ENCODE measurements at places on chromosomes 6 and 20. TPM values are rescaled to one million over a fixed set of nuclear protein-coding genes. Genes with fewer than 3 reads are reported as not detected.
A peak's percentile ranks its signal among the peaks of the same experiment; 100 is the strongest.

RSPH9 gene
- total RNA-seq: not detected

- H3K4me1 ChIP-seq: no peaks in the 10 kb centered on the region
- H3K27ac ChIP-seq: no peak overlapping the region
- DNase-seq: no peak
- H3K4me3 ChIP-seq: no peak overlapping the region
Measured at GRCh38 chr6:132471787-132472186, 41.1 kb downstream of the STX7 start.

DNA sequence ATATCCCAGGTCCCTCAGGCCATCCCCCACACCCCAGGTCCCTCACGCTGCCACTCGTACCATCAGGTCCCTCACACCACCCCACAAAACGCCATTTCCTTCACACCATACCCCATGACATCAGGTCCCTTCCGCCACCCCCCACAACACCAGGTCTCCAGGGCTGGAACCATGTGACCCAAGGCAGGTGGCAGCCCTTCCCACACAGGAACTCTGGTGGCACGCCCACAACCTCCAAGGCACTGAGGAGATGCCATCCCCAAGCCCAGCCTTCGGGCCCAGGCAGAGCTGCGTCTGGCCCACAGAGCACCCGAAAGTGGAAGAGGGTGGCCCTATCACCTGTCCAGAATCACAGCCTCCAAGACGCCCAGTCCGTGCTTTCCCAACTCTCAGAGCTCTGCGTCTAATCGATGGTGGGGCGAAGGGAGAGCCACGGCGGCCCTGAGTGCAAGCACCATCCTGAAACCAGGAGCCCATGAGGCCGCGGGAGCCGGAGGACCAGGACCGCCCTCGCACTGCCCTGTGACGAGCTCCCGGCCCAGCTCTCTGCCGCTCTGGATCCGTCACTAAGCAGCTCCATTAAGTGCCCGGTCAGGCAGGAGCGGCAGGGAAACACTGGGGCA, 12.7 kb downstream of the TAF4 start:
- no peaks in the 10 kb centered on the region for H3K36me3 ChIP-seq
- peaks cover 17% of the 10 kb centered on the region for H3K4me1 ChIP-seq
- no peak overlapping the region for H3K27ac ChIP-seq

DNA sequence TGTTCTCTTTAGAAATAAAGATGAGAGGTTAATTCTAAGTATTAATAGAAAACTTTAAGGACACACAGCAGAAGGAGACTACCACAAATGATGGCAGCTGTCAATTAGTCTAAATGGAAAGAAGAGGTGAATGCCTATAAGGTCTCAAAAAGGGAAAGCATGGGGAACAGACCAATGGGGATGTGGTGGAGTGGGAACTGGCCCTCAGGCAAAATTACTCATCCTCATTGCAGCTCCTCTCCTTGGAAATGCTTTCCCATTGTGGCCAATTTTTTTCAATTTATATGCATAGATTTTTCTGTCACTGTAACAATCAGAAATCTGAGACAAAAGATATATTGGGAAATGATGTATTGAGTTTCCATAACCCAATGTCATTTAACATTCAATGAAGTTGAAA, 222.9 kb upstream of the DEFB112 start:
- H3K4me3 ChIP-seq: no peak overlapping the region
- H3K36me3 ChIP-seq: no peaks in the 10 kb centered on the region
- H3K4me1 ChIP-seq: no peaks in the 10 kb centered on the region
- no peak for DNase-seq

GRCh38 chr6:44094403-44095242, 32.6 kb downstream of the MRPL14 start:
- H3K27ac ChIP-seq: no peak overlapping the region
- no peak overlapping the region for H3K4me3 ChIP-seq
- DNase-seq: no peak
- H3K4me1 ChIP-seq: peaks cover 4% of the 10 kb centered on the region
- no peaks in the 10 kb centered on the region for H3K27me3 ChIP-seq

GRCh38 chr6:82245376-82245775, 2.2 kb downstream of the IBTK start:
- no peaks in the 10 kb centered on the region for H3K27me3 ChIP-seq
- H3K27ac ChIP-seq: peak overlapping the region; percentile 96
- peaks cover 3% of the 10 kb centered on the region for H3K36me3 ChIP-seq
- peaks cover 39% of the 10 kb centered on the region for H3K4me1 ChIP-seq
- DNase-seq: no peak

DNA sequence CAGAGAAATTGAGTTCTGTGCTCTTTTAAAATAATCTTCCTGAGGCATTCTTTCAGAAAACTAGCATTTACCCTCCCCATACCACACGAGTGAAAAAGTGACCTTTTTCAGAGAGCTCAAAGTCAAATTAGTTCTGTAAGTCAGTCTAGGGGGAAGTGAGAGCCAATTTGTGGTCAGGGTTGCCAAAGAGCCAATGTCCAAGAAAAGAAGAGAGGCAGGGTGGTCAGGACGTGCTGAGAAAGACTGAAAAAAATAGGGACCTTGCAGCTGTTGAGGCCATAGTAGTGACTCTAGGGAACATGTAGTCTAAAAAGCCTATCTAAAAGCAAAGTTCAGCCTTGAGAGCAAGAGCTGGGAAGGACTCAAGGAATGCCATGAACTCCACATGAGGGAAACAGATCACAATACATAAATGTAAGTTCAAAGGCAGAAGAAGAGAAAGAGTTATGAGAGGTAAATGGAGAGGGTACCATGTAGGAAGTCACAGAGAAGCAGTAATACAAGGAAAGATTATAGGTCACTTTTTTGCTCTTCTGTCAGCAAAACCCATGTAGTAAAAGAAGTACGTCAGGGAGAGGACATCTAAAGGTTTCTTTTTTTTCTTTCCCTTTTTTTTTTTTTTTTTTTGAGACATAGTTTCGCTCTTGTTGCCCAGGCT, 565.1 kb upstream of the FLRT3 start:
- no peaks in the 10 kb centered on the region for H3K27me3 ChIP-seq
- no peak overlapping the region for H3K4me3 ChIP-seq
- H3K4me1 ChIP-seq: no peaks in the 10 kb centered on the region

EEF1E1 gene
- 13.2 TPM for total RNA-seq

- H3K4me3 ChIP-seq: no peak overlapping the region
- H3K27ac ChIP-seq: no peak overlapping the region
- no peaks in the 10 kb centered on the region for H3K27me3 ChIP-seq
- H3K4me1 ChIP-seq: no peaks in the 10 kb centered on the region
- H3K36me3 ChIP-seq: no peaks in the 10 kb centered on the region
- DNase-seq: no peak
Measured at GRCh38 chr6:123794799-123795198, 8.9 kb upstream of the NKAIN2 start.

DNA sequence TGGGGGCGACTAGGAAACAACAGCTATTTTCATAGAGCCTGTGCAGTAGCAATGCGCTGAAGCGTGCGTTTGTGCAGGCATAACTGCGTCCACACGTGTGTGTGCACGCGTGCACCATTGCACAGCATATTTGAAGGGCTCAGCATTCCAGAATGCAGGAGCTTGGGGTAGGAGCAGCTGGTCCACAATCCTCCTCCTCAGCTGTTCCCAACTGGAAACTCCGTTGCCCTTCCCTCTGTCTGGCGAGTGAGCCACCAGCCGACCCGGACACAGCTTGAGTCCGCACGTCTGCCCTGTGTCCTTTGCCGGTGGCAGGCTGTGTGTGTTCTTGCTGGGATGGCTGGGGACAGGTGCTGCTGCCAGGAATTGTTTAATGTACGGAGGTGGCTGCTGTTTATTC, 110.2 kb downstream of the SASH1 start:
- no peak overlapping the region for H3K27ac ChIP-seq
- H3K4me1 ChIP-seq: no peaks in the 10 kb centered on the region
- no peaks in the 10 kb centered on the region for H3K36me3 ChIP-seq
- no peak for DNase-seq
- H3K27me3 ChIP-seq: no peaks in the 10 kb centered on the region

DNA sequence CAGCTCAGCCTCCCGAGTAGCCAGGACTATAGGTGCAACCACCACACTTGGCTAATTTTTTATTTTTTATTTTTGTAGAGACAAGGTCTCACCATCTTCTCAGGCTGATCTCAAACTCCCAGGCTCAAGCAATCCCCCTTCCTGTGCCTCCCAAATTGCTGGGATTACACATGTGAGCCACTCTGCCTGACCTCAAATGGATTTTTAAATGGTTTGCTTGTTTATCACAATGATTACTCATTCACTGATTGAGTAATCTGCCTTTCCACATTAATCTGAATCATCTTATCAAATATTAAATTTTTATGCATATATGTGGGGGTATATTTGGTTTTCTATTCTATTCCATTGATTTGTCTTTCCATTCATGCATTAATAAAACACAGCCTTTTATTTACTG, 9.4 kb upstream of the KHDC1L start:
- no peaks in the 10 kb centered on the region for H3K4me1 ChIP-seq
- no peaks in the 10 kb centered on the region for H3K36me3 ChIP-seq
- no peak overlapping the region for H3K27ac ChIP-seq
- no peaks in the 10 kb centered on the region for H3K27me3 ChIP-seq
- no peak overlapping the region for H3K4me3 ChIP-seq
- no peak for DNase-seq

DNA sequence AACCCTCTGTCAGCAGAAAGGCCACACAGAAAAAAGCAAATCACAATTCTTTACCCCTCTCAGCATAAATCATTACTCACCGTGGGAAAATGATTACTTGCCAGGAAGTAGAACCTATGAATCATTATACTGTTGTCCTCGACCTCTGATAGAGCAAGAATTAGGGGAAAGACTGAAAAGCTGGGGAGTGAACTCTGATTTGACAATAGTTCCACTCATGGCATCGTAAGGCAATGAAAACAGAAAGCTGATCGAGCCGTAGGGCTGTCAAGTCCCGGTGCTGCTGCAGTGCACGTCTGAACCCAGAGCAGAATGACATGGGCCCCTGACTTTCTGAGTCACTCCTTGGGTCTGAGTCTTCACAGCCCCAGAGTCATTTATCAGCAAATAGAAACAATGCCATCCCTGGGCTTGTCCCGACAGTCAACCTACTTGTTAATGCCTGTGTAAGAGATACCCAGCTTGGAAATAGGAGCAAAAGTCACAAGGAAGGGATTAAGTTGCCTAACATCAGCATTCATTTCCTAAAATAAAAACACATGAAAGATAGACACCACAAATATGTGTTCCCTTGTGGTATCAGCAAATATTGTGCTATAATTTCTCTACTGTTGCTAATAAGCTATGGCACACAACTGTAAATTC, 224.8 kb upstream of the MARCKS start:
- H3K36me3 ChIP-seq: peaks cover under 1% of the 10 kb centered on the region
- DNase-seq: peak; percentile 79
- H3K27ac ChIP-seq: peak overlapping the region; percentile 91
- H3K4me1 ChIP-seq: peaks cover 41% of the 10 kb centered on the region
- no peaks in the 10 kb centered on the region for H3K27me3 ChIP-seq

RAB32 gene
- total RNA-seq: 3.3 TPM

Data from psoas muscle (tissue), 8 donors.